ENCODE measurements at places on chromosomes 13 and 19. TPM values are rescaled to one million over a fixed set of nuclear protein-coding genes. Genes with fewer than 3 reads are reported as not detected.

NKG7 gene
- total RNA-seq: 7.9 TPM

COL5A3 gene
- 5.1 TPM for total RNA-seq

PAN3 gene
- 46.3 TPM for total RNA-seq

CEACAM7 gene
- 0.16 TPM for total RNA-seq

WDR87 gene
- not detected for total RNA-seq

C1QTNF9 gene
- 0.25 TPM for total RNA-seq

CGB7 gene
- not detected for total RNA-seq

NXNL1 gene
- total RNA-seq: not detected

PRR36 gene
- 4.2 TPM for total RNA-seq

MAP4K1 gene
- 17.7 TPM for total RNA-seq

CLEC17A gene
- 0.76 TPM for total RNA-seq

KCNN1 gene
- total RNA-seq: 0.19 TPM

TYK2 gene
- total RNA-seq: 127 TPM

ZNF805 gene
- total RNA-seq: 17.3 TPM

HSH2D gene
- 7.7 TPM for total RNA-seq

HIPK4 gene
- 0.09 TPM for total RNA-seq

APLP1 gene
- total RNA-seq: 3.8 TPM

NDUFA11 gene
- 200 TPM for total RNA-seq

CD70 gene
- 0.76 TPM for total RNA-seq

LILRB1 gene
- 10.9 TPM for total RNA-seq

C5AR2 gene
- 2.5 TPM for total RNA-seq

PDE4A gene
- total RNA-seq: 17.5 TPM

RNF113B gene
- not detected for total RNA-seq

LMTK3 gene
- 8.4 TPM for total RNA-seq

ATP4B gene
- total RNA-seq: 0.16 TPM

PLIN4 gene
- 2.2 TPM for total RNA-seq

IGFL1 gene
- total RNA-seq: not detected

GMIP gene
- total RNA-seq: 18.8 TPM

HS6ST3 gene
- total RNA-seq: 1.2 TPM

ZNF439 gene
- 13.2 TPM for total RNA-seq

SIGLEC11 gene
- total RNA-seq: 1.2 TPM

DHRS12 gene
- 20.4 TPM for total RNA-seq

IGFL2 gene
- total RNA-seq: not detected

All from kidney (tissue), 22 donors.